ENCODE measurements at places on chromosomes 12 and 14. TPM values are rescaled to one million over a fixed set of nuclear protein-coding genes. Genes with fewer than 3 reads are reported as not detected.
A peak's percentile ranks its signal among the peaks of the same experiment; 100 is the strongest.

DNA sequence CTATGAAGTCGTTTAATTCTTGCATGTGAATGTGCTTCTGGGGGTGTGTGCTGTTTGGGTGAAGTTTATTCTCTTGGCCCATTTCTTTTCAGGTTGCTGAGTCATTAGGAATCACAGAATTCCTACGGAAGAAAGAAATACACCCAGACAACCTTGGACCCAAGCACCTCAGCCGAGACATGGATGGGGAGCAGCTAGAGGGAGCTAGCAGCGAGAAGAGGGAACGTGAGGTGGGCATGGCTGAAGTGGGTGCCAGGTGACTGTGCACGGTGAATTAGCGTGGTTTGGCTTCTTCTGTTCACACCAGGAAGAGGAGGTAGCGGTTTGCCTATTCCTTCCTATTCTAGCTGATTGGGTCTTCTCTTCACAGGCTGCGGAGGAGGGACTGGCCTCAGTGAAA, 19.2 kb downstream of the ZNF839 start:
- no peak for DNase-seq

DNA sequence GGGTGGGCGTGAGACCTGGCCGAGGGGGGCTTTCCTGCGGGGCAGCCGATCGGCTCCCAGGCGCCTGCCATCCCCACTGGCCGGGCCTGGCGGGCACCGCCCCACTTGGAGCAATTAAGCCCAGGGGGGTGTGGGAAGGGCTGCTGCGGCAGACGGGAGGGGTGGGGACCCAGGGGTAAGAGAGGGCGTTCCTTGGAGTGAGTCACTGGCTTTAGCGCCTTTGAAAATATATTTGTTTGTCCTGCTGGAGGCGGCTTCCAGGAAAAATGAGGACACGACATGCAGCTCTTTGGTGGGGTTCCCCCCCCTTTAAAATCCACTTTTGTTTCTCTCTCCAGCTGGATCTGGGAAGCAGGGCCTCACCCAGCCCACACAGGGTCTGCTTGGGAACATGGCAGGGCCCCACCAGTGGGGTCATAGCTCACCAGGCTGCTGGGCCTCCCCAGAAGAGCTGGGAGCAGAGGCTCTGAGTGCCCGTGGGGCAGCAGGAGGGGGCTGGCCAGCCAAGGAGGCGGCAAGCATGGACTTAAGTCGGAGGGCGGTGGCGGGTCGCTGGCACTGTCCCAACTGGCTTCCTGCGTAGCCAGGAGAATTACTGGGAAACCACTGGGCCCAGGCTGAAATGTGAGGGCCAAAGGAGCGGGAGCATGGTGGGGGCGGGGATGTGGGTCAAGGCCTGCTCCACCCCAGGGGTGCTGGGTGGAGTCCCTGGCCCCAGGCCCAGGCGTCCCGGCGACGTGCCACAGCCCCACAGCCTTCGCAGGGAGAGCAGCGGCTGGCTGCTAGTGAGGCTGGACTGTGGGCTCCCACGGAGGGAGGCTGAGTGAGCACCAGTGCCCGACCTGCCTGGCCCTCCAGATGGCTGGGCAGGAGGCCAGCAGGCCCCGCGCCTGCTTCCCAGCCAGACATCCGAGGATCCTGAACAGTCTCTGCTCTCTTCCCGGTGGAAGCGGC, 128.0 kb downstream of the RFLNA start:
- DNase-seq, result peak; percentile 89

- no peak for DNase-seq
These were observed 84.7 kb upstream of the MDM1 start for GRCh38 chr12:68416826-68417225.

- DNase-seq, result peak; percentile 21
These were observed 176.8 kb downstream of the GXYLT1 start for GRCh38 chr12:41967668-41968500.

DNA sequence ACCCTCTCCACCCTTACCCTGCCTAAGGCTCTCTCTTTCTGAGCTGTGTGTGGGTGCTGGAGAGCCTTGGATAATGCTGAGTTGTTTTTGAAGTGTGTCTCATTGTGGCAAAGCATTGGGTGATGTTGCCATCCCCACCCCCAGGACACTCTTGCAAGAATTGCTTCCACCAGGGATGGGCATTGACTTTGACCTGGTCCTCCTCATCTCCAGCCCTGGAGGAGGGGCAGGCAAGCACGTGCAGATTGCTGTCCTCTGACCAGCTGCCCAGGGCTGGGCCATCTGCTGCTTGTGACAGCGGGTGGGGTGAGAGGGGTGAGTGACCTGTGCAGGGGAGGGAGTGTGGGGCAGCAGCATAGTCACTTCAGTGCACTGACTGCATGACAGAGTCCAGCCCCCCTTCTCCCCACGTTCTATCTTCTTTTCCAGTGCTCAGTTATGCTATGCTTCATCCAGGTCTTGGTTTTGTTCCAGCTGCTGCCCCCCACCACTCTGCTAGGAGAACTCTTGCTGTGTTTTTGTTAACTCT, 26.2 kb downstream of the SUSD6 start:
- DNase-seq, result peak; percentile 65

- DNase-seq, result peak; percentile 68
These were observed 9.3 kb downstream of the KRAS start for GRCh38 chr12:25241167-25242020.

- DNase-seq, result no peak
These were observed 1.7 kb downstream of the DYNLL1 start for GRCh38 chr12:120497524-120498150.

DNA sequence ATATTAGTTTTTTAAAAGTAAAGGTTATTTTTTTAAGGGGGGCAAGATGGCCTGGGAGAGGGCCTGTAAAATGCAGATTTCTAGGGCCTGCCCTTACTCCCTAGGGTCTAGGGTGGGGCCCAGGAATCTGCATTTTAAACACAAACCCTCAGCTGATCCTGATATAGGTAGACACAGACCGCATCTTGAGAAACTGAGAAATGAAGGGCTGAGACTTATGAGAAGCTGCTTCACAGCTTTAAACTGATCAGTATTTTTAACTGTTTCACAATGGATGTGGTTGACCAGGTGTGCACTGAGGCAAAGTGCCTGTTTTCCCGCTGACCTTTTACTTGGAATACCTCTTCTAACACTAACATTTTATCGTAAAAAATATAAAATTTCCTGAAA, 84.0 kb downstream of the CCDC88C start:
- no peak for DNase-seq

- DNase-seq, result no peak
These were observed 4.6 kb downstream of the HOXC4 start for GRCh38 chr12:54058128-54058768.

GRCh38 chr12:108635201-108635996, 1.7 kb upstream of the SELPLG start:
- no peak for DNase-seq

DNA sequence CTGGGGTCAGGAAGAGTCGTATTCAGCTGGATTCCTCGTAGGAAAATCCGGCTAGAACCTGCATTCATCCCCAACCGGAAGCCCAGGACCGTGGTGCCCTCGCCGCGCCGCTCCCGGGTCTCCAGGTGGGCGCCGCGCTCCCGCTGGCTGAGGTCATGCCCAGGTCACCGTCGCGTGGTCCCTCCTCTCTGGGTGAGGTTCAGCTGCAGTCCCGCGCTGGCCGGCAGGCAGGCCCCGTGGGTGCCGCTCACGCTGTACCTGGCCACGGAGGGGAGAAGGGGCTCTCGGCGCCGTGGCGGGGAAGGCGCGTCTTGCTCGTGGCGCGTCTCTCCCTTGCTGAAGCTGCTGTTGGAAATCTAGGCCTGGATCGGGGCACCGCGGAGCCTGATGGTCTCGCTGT, 44.5 kb downstream of the LRTM2 start:
- no peak for DNase-seq

- DNase-seq, result no peak
These were observed 452 bp upstream of the RABGGTA start for GRCh38 chr14:24271834-24272263.

DNA sequence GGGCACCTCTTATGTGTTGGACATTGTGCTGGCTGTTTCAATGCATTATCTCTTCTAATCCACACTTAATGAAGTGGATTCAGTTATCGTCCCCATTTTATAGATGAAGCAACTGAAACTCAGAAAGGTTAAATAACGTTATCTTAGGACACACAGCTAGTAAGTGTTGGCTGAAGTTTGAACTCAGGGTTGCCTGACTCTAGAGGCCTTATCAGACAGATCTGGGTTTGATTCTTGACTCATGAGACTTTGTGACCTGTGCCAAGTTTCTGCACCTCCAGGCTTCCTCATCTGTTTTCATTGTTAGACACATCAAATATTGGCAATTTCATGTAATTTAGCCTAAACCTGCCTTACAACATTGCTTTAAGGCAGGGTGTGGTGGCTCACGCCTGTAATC, 18.2 kb upstream of the IRF2BPL start:
- no peak for DNase-seq

DNA sequence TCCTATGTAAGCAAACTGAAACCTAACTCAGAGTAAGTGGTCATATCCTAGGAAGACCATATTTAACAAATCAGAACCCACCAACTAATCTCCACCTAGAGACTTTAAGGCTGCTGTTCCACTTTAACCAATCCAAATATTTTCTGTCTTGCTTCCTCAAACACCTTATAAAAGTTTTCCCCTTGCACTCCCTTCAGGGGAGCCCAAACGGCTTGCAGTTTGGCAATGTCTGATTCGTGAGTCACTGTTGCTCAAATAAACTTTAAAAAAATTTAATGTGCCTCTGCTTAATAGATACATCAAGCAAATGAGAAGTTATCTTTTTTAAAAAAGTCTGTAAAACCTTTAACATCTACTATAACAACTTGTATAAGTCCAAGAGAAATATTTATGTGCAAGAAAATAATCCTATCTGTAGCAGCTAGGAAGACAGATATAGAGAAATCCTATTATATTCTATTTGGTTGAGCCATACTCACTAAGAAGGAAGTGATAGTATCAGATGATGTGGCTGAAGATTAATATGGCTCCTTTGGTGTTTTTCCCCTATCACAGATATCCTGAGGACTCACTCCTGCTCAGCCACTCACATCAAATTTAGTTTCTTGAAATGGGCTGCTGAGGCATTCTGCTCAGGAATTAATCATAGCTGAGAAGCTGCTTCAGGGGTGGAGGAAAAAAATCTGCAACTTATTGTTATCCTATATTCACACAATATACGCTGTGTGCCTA, 65.1 kb upstream of the DUSP6 start:
- no peak for DNase-seq

DNA sequence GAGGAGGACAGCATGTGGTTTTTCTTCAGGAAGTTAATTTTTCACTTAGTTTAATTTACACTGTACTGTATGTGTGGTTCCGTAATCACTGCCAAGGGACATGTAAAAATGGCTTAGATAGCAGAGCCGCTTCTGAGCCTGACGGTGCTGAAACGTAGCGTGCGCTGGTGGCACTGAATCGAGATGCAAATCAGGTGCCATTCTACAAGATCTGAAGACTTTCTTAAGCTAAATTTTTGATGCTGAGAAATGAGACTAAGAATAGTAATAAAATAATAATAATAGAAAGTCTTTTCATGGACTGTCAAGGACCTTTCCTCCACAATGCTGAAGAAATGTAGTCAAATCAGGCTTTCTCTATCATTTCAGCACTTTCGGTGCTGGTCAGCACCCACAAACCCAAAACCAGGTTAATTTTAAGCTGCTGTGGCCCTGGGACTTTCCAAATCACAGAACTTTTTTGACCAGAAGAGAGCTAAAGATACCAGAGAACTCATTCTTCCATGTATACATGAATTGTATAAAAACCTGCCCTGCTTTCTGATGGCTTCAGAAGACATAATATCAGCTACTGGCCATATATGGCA, 183.3 kb upstream of the LMO3 start:
- DNase-seq, result no peak

DNA sequence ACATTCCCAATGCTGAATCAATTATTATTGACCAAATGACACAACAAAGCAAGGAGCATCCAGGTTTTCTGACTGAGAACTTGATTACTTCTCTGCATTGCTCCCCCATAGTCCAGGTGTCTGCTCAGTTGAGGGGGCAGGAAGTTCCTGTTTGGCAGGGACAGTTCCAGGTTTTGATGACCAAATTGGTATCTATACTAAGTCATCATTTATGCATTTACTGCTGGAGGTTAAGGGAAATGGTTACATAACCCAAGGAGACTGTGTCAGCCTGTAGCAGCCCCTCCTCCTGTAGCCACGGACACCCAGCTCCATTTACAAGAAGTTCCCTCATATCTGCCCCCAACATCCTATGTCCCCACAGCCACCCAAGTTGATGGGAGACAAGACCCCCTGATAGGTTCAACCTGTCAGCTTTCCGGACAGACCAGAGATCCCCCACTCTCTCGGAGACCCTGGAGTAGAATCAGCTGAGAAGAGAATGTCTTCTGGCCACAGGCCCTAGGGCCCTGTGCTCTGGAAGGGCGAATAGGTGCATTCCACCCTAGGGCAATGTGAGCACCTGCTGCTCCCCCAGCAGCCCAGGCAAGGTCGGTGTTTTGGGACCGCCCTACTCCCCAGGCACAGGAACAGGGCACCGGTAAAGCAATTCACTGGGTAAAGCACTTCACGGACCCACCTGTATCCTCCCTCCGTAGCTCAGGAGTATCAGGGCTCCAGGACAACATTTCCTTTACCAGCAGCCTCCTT, 23.6 kb downstream of the IRF2BPL start:
- DNase-seq, result peak; percentile 8

- DNase-seq, result no peak
These were observed 180.2 kb downstream of the ANO4 start for GRCh38 chr12:100974747-100975146.

- DNase-seq, result peak; percentile 59
These were observed 5.9 kb downstream of the LAG3 start for GRCh38 chr12:6778217-6778573.

DNA sequence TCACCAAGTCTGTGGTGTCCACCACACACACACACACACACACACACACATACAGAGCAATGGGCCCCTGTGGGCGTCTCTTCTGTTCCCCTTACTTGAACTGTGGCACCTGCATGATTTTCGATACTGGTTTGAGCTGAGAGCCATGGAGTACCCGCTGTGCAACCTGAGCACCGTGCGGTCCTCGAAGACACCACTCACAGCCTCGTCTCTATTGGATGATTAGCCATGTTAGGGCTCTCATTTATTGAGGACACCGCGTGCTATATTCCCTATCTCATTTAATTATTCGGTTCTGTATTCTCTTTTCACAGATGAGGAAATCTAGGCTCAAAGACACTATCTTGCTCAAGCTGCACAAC, 623 bp upstream of the C14orf132 start:
- no peak for DNase-seq

- peak; percentile 42 for DNase-seq
These were observed 666 bp downstream of the FMNL3 start for GRCh38 chr12:49706351-49707127.

- no peak for DNase-seq
These were observed 825.5 kb upstream of the SEL1L start for GRCh38 chr14:82359201-82359600.

RPL10L gene
- polyA plus RNA-seq, result not detected

RPS6KL1 gene
- polyA plus RNA-seq, result 1.5 TPM

BEGAIN gene
- polyA plus RNA-seq, result 1.8 TPM

LRRIQ1 gene
- polyA plus RNA-seq, result 1.4 TPM

TSPAN9 gene
- polyA plus RNA-seq, result 19.8 TPM

GALNT9 gene
- 4.7 TPM for polyA plus RNA-seq

KRT75 gene
- polyA plus RNA-seq, result not detected

EMP1 gene
- polyA plus RNA-seq, result 52.6 TPM

RNASE7 gene
- polyA plus RNA-seq, result not detected

PMCH gene
- not detected for polyA plus RNA-seq

DPPA3 gene
- polyA plus RNA-seq, result 0.80 TPM

ACSS3 gene
- polyA plus RNA-seq, result 8.0 TPM

ADGRD1 gene
- 12.7 TPM for polyA plus RNA-seq

KRT74 gene
- polyA plus RNA-seq, result not detected

Measured in hepatocyte (in vitro differentiated cells).